ENCODE measurements at places on chromosomes 16 and 17.

DNA sequence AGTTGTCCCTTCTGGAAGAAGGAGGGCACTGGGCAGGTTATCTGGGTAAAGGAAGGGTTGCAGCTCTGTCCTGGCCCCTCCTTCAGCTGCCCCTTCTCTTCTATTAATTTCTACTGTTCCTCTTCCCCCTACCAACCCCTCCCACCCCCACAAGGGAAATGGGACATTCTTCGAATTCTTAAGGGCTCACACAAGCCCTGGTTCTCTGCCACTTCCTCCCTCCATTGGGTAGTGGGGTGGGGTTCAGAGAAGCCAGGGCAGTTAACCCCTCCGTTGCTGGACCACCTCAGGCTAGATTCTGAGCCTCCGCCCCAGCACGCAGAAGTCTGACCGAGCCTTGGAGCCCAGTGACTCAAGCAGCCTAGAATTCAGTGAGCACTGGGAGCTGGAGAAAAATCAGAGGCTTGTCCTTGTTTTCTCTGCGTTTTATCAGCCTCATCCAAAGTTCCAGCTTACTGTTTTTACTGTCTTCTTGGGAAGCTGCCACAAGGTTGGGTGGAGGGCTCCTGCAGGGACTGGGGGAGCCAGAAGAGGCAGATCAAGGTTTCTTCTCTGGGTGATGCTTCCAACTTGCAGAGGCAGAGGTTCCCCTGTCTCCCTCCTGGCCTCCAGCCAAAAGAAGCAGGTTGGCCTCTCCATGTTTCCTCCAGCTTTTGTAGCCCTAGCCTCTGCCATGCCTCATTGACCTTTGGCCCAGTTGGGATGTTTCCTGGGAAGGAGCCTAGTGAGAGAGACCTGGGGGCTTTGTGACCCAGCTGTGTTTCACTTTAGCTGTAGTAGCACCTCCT lies 10.2 kb downstream of the LASP1 start:
- DNase-seq, result no peak

DNA sequence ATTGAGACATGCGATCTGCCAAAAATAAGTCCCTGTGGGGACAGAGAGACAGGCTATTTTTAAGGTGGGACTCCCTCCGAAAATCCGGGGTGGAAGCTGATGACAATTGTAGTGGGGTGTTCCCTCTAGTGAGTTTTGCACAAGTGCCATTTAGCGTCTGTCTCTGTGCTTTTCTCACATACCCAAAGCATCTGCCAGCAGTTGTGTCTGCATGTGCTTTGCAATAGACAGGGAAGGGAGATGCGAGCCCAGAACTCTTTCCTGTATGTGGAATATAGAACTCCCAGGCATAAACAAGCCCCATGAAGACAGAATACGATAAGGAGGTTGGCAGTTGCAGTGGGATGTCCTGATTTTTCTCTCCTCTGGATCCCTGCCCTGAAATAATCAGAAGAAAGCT lies 282.7 kb upstream of the XYLT1 start:
- no peak for DNase-seq

- no peak for DNase-seq
These were observed 451.5 kb upstream of the HSBP1 start for GRCh38 chr16:83356266-83356665.

GRCh38 chr16:74726716-74727115 lies 26.1 kb upstream of the MLKL start:
- no peak for DNase-seq
